Urothelium cell line (cell line): ENCODE measurements at places on chromosomes 7 and 10.

DNA sequence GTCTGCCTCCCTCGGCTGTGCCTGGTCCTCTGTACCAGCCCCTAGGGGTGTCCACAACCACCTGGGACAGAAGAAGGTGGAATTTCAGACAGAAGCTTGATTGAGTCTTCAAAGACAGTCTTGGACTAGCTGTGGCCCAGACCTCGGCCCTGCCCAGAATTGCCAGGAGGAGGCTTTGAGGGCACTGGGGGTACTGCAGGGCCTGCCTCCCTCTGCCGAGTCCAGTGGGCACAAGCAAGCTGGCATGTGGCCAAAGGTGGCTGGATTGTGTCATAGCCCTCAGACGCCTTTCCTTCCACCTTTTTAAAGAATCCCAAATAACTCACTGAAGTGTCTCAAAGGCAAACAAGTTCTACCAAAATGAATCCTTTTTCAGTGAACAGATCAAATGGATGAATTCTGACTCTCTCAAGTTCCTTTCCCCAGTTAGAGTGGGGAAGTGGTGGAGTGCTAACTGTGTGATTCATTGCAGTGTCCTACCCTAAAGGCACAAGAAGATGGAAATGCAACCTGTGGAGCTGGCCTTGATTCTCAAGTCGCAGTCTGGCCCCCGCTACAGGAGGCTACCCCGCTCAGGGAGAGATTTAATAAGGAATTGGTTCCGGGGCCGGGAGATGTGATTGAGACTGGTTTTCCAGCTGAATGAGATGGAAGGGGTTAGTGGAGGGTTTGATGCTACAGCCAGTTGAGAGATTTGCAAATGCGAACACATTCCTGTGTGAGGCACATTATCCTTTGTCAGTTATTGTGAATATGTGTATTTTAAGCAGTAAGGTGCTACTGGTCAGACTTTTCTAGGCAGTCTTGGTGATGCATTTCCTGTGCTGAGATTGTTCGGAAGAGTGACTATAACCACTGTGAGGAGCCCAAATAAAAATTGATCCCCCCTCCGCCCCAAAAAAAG lies 28.8 kb upstream of the SLC26A4 start:
- DNase-seq: no peak

DNA sequence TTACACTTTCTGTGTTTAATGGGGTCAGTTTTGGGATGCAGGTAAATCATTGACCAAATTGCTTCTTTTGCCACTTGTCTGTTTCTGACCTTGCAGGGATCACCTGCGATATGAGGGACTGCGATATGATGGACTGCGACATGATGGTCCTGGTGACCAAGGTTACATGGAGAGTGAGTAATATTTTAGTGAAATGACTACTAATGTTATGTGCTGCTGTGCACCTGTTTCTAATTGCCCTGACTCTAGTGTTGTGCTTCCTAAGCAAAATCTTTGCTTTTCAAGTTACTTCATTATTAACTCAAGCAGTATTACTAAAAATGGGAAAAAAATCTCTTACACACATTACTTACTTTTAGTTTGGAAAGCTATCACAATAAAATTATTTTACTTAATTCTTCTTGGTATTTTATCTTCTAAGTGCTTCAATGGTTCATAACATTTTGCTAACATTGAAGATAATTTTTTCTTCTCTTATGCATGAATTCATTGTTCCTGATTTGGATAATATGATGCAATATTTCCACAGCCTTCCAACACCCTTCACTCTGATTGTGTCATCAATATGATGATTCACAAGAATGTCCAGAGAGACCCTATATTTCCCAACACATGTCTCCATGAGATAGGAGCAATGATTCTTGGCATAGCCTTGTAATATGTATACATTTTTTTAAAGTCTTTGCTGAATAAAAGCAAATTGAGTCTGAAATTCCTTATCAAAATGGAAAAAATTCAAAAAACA lies 306.2 kb upstream of the AKR1E2 start:
- no peak for DNase-seq

GRCh38 chr10:108254089-108254488 lies 1089.6 kb upstream of the SORCS1 start:
- no peak for DNase-seq

DNA sequence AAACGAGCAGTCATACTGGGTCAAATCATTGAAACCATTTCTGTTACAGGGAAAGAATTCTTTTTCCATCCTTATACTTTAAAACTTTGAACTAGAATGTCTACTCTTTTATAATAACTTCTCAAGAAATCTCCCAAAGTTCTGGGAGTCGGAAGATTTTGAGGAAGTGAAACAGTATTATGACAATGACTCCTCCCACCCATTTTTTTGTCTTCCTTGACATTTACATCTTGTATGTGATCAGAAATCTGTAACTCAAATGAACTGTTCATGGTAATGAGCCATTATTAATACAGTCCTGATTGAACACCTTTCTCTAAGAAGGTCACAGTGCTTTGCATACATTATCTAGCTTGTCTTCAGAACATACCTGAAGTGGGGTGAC lies 227.4 kb downstream of the CELF2 start:
- no peak for DNase-seq

DNA sequence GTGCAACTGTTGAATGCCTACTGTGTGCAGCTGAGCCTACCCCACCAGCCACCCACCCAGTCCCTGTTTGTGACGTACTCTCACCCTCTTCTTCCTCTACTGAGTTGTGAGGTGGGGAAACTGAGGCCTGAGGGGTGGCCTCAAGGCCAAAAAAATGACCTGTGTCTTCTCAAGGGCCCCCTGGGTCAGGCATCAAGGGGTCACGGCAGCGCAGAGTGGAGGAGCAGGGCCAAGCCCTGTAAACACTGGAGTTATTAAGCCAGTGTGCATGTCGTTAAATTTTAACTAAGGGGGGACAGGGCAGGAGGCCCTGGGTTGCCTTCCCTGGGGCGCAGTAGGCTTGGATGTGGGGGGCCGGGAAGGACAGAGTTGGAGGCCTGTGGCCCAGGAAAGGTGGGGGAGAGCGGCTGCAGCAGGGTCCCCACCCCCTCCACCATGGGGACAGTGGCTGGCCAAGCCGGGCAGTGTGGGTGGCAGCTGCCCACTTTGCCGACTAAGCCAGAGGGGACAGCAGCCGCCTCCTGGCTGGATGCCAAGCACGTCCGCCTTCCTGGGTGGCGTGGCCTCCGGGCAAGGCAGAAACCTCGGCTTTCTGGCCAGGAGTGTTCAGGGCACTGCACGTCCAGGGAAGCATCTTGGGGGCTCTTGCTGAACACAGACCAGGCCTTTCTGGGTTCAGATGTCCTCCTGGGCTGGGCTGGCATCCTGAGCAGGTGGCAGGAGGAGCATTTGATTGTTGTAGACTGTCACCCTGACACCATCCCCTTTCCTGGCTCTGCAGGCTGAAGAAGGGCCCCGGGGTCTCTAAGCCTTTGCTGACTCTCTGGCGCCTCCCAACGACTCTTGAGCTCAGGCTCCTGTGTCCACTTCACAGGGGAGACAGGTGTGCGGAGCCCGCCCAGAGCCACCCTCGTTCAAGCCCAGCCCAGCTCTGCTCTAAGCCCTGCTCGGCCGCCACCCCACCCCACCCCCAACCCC lies 1.9 kb downstream of the SLC29A4 start:
- peak; percentile 78 for DNase-seq

DNA sequence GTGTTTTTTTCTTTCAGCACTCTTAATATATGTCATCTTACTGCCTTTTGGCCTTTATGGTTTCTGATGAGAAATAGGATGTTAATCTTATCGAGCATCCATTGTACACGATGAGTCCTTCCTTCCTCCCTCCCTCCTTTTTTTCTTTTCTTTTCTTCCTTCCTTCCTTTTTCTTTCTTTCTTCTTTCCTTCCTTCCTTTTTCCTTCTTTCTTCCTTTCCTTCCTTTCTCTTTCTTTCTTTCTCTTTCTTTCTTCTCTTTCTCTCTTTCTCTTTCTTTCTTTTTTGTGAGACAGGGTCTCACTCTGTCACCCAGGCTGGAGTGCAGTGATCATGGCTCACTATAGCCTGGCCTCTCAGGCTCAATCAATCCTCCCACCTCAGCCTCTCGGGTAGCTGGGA lies 8.4 kb downstream of the RPEL1 start:
- DNase-seq: no peak

- DNase-seq: no peak
Measured at GRCh38 chr10:114403541-114404161, 651 bp downstream of the AFAP1L2 start.
